ENCODE measurements at places on chromosomes 5 and 9.

GRCh38 chr9:109474170-109474569 is 23.9 kb downstream of the PTPN3 start:
- no peak for DNase-seq

- DNase-seq: no peak
Observed at GRCh38 chr5:64807520-64807919, 38.8 kb downstream of the CWC27 start.

DNA sequence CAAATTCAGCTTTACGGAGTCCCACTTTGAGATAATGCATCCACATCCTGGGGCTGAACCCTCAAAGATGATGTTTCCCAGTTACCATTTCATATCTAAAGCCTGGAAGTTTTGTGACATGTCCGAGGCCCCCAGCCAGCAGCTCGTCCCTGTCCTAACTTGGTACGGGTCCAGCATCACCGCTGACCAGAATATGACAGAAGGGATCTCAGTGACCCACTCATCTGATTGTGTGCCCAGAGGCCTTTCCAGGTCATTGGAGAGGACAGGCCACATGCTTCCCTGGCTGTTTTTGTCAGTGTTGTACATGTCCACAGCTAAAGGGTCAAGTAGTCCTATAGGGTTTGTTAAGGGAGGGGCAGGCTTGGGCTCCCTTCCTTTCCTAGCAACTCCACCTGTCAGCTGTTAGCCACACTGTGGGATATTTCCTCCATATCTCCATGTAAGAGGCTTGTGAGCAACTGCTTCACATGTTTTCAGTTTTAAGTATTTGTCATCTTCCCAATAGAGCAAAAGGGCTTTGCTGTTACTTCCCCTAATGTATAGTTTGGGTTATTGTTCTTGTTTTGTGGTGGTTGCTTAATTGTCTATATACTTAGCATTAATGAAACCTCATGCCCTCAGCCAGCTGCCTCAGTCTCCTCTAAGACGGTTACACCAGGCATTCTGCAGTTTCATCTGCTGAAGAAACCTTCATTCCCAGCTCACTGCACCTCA is 33.4 kb downstream of the SECISBP2 start:
- DNase-seq: no peak

GRCh38 chr5:9562141-9562540 is 16.3 kb upstream of the SEMA5A start:
- no peak for DNase-seq

GRCh38 chr9:114231273-114231672 is 75.9 kb downstream of the COL27A1 start:
- no peak for DNase-seq

DNA sequence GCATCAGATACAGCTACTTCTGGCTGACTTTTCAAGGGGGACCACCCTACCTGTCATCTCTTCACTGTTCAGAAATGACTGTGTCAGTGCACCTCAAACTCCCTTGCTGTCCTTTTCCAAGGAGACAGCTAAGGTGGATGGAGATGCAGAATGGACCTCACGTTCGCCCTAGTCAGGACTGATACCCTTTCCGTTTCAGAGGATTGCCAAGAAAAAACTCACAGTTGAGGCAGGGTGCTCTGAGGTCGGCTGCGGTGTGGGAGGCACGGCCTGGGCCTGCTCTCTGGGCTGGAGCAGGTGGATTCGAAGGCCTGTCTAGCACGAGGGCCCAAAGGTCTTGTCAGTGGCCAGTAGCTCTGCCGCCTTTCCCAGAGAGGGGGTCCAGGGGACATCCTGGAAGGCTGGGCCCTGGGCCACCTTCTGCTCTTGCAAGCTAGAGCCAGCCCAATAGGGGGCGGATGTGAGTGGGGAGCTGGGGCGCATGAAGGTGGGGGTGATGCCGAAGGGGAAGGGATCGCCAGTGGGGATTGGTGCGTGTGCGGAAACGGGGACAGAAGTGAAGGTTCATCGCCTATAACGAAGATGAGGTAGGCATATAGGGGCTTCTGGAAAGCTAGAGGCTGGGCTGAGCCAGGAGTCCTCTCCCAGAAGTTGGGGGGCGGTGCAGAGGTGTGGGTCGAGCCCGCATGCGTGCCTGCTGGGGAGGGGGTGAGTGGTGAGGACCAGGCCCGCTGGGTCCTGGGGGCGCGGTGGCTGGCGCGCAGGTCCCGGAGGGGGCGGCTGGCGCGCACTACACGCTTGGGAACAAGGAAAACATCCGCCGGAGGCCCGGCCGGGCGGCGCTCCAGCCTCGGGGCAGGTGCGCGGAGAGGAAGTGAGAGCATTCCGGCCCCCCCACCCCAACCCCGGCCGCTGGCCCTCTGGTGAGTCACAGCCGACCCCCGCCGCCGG is 2.5 kb upstream of the MSMP start:
- peak; percentile 76 for DNase-seq

- DNase-seq: no peak
Observed at GRCh38 chr9:134758949-134759607, 117.5 kb downstream of the COL5A1 start.

DNA sequence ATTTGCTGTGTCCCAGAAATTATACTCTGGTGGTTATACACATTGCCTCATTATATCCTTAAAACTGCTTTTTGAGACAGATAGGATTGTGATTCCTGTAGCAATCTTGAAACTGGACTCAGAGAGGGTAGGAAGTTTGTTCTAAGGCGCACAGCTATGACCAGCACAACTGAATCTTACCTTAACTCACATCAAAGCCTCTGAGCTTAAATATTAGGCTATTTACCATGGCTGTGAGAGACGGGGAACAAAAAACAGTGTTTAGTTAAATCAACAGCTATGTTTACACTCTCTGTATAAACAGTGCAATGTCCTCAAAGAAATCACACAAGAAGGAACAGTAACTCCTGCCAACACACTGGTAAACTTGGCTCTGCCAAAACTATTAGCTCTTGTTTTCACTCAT is 50.9 kb upstream of the TUT7 start:
- no peak for DNase-seq

DNA sequence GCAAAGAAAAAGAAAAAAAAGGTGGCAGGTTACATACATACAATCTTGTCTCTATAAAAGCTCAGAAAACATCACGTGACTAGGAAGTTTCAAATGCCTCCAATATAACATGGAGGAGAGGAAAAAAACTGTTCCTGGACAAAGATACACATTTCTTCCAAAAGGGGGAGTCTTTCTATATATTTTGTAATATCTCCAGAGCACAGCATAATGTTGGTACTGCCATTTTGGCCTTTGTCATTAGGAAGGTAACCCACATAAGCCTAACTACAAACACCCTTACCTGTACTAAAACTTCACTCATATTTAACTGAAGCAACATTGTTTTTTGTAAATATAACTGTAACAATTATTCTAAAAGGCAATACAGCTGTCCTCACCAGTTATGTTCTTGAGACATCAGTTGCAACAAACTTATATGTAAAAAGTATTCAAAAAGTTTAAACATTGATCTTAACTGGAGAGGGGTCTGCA is 1.2 kb upstream of the BTF3 start:
- DNase-seq: no peak

DNA sequence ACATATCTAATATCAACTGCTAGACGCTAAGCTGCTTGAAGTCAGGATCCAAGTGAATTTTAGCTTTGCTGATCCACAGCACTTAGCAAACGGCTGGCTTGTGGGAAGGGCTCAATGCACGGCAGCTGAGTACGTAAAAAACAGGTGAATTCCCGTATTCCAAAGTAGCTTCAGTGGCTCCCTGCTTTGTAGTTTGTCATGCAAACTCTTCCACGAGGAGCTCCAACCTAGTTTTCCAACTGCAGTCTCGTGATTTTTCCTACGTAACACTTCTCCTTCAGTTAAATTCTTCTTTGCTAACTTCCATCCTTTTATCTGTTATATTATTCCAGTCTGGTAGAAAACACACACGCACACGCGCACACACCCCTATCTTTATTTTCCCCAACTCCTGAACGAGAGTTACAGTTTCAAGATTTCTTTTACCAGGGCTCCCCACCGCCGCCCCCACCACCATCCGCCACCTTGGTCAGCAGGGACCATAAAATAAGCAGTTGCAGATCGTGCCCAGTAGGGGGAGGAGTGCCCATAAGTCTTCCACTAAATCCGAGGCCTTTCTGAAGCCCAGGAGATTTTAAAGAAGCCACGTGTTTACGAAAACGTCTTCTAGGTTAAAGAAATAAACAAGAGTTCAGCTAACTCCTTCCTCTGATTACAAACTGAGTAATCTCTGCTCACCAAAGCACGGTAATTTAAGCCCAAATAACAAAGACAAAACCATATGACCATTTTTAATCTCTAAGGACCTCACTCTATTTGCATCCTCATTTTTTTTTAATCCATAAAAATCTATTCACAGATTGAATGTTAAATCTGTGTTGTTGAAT is 34.8 kb upstream of the TRIO start:
- DNase-seq: peak; percentile 9

DNA sequence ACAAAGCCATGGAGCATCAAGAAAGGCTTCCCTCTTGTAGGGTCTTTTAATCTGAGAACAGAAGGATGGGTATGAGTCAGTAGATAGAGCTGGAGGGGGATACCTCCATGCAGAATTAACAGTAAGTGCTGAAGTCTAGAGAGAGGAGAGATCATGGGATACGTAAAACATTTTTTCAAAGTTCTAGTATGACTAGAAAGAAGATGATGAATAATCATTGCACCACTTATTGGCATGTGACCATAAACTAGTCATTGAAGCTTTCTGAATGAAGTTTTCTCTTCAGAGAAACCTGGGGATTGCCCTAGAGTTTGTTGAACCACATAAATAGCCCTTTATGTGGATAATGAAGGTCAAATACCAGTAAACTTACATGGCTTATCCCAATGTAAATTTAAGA is 48.6 kb upstream of the PTPRD start:
- DNase-seq: no peak

- no peak for DNase-seq
Observed at GRCh38 chr5:159104051-159104651, 4.4 kb upstream of the EBF1 start.

DNA sequence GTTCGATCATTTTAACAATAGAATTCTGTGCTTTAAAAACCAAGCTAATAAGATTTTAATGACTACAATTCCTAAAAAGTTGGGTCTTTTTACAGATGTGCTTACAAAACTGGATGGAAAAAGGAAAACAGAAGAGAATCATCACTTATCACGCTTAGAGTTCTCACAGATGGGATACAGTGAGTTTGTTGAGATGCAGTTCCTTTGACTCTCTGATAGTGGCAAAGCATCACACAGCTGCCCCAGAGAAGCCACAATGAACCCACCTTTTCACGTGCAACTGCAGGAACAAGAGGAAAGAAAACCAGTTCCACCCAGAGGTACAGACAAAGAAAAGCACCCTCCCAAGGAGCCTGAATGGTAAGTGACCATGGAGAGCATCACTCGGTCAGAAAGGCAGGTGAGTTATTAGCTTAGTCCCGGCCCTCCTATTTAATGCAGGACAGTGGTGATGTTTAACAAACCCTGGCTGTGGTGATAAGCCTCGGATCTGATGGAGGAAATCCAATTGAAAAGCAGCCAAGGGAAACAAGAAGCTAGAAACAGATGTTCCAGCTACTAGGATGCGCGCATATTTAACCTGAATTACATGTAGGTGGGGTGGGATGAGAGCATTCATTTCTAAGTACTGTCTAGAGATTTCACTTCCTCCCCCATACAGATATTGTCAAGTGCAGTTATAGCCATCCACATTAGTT is 167.7 kb downstream of the TARS1 start:
- no peak for DNase-seq

- DNase-seq: no peak
Observed at GRCh38 chr5:148873690-148874485, 47.5 kb downstream of the ADRB2 start.

DNA sequence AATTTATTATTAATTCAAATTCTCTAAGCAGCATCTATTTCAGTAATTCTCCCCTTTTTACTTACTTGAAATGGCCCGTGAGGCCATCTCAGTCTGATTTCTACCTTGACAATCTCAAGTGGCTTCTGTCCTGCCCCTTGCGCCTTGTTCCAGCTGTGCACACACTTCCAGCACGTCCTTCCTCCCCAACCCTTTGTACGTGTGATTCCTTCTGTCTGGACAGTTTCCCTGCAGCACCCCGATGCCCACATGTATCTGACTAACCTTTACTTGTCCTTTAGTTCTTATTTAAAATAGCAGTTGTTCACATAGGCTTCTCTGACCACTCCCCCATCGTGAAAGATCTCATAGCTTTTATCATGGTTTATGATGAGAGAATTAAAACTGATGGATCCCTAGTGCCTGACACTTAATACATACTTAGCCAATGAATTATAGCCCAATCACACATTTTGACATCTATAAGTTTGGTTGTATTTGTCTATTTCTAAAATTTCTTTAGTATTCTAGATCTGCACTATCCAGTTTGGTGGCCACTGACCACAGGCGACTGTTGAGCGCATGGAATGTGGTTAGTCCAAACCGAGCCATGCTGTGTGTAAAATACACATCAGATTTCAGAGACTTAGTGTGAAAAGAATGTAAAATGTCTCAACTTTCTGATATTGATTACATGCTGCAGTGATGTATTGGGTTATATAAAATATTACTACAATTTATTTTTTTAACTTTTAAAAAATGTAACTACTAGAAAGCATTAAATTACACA is 14.3 kb downstream of the ZBTB34 start:
- no peak for DNase-seq

DNA sequence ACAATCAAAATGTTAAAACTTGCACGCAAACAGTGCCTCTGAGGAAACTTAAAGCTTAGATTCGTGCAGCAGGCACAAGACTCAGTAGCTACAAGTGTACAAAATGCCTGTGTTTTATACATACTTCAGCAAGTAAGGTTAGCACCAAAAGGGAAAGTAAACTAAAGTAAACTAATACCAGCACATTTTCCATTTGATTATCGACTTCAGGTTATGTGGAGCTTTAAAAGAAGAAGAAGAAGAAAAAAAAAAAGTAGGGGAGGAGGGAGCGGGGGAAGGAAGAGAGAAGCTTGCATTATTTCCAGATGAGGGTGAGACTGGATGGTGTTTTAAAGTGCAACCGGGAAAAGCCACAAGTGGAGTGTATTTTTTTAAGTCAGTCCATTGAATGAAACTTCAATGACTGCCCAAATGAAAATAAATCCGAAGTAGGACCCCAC is 596 bp upstream of the ADAMTS6 start:
- no peak for DNase-seq

DNA sequence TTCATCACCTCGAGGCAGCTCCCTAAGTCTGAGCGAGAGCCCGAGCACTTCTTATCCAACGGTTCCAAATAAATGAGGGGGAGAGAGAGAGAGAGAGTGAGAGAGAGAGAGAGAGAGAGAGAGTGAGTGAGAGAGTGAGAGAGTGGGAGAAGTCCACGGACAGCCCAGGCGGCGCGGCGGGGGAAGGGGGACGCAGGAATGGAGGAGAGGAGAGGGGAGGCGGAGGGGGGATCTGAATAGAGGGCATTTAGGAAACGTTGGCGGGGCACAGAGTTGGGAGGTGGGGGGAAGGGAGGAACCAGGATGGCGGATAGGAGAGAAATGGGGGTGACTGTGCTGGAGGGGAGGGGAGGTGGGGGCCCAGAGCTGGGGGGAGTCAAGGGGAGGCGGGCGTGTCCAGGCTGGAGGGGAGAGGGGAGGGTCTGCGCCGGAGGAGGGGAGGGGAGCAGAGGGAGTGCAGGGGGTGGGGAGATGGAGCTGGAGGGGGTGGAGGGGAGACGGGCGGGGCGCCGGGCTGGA is 398 bp upstream of the BASP1 start:
- DNase-seq: no peak

GRCh38 chr9:99433555-99433954 is 211.5 kb downstream of the SEC61B start:
- DNase-seq: peak; percentile 56

GRCh38 chr9:98576354-98576753 is 132.4 kb downstream of the GABBR2 start:
- DNase-seq: no peak

GRCh38 chr9:88991066-88992034 is at the start of gene S1PR3:
Gene S1PR3, plus strand, starts transcription at chr9:88991468. Its CDS starts 9,733 bp downstream, at chr9:89001201.
- no peak for DNase-seq
